ENCODE measurements at places on chromosomes 2 and 18. TPM values are rescaled to one million over a fixed set of nuclear protein-coding genes. Genes with fewer than 3 reads are reported as not detected.

The SIX2 gene
- total RNA-seq, result 3.1 TPM

The SALL3 gene
- 3.0 TPM for total RNA-seq

The AGPS gene
- 38.7 TPM for total RNA-seq

The PLB1 gene
- total RNA-seq, result 1.2 TPM

The CDK15 gene
- total RNA-seq, result 6.4 TPM

The SERPINB3 gene
- 0.12 TPM for total RNA-seq

The NGEF gene
- total RNA-seq, result 4.2 TPM

The ALK gene
- not detected for total RNA-seq

The GKN2 gene
- total RNA-seq, result not detected

The PKDCC gene
- total RNA-seq, result 51.1 TPM

The CYTIP gene
- total RNA-seq, result 1.3 TPM

The AQP12B gene
- not detected for total RNA-seq

The IL1R1 gene
- total RNA-seq, result 5.7 TPM

The GPR55 gene
- not detected for total RNA-seq

The FER1L5 gene
- total RNA-seq, result 0.07 TPM

The NOL4 gene
- 0.07 TPM for total RNA-seq

The RAB6C gene
- not detected for total RNA-seq

The PNKD gene
- 55.3 TPM for total RNA-seq

The WDR33 gene
- 21.2 TPM for total RNA-seq

The DES gene
- not detected for total RNA-seq

The CGREF1 gene
- total RNA-seq, result 2.3 TPM

The GALNT3 gene
- 28.7 TPM for total RNA-seq

Measured in epithelial cell of proximal tubule (primary cell).